B cell (primary cell): ENCODE measurements at places on chromosomes 7 and 10. TPM values are rescaled to one million over a fixed set of nuclear protein-coding genes. Genes with fewer than 3 reads are reported as not detected.

DNA sequence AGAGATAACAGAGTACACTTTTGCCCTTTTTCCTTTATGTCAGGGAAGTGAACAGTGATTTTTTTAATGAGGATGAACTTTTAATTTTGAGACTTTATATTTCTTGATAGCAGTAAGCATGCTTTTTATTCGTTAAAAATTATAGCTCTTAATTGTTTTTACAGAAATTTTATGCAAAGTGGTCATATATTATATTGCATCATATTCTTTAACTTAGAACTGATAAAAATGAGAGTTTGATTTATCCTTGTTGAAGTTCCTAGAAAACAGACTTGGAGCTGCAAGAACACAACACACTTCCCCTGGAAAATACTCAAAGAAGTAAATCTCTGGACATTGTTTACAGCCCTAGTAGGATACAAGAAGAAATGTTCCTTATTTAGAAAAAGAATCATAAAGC lies 21.2 kb upstream of the MINDY3 start:
- no peaks in the 10 kb centered on the region for H3K27me3 ChIP-seq
- H3K36me3 ChIP-seq = no peaks in the 10 kb centered on the region
- H3K4me3 ChIP-seq = no peak overlapping the region
- H3K27ac ChIP-seq = no peak overlapping the region

GRCh38 chr7:44636041-44636584 lies 29.7 kb downstream of the OGDH start:
- H3K4me3 ChIP-seq = no peak overlapping the region
- DNase-seq = no peak
- peaks cover 72% of the 10 kb centered on the region for H3K4me1 ChIP-seq
- no peaks in the 10 kb centered on the region for H3K27me3 ChIP-seq
- no peaks in the 10 kb centered on the region for H3K36me3 ChIP-seq
- H3K27ac ChIP-seq = peak overlapping the region; percentile 93

DNA sequence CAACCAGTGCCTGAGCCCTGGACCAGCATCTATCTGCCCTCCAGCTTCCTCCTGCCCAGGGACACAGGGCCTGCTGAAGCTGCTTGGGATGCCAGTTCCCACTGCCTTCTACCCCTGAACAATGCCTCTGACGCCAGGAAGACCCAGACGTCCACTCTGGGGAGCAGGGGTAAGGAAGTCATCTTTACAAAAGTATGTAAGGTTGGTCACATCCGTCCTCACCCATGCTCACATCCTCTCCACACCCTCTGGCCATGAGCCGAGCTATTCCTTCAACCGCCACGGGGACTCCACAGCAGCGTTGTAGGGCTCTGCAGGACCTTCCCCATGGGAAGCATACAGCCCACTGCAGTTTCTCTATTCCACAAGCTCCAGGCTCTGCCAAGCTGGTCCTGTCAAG lies 58.5 kb downstream of the CLRN3 start:
- DNase-seq = no peak
- H3K27ac ChIP-seq = no peak overlapping the region
- no peaks in the 10 kb centered on the region for H3K27me3 ChIP-seq

- H3K36me3 ChIP-seq = no peaks in the 10 kb centered on the region
- H3K27ac ChIP-seq = no peak overlapping the region
- peak; percentile 34 for DNase-seq
- H3K4me1 ChIP-seq = peaks cover 3% of the 10 kb centered on the region
- peaks cover 6% of the 10 kb centered on the region for H3K27me3 ChIP-seq
- no peak overlapping the region for H3K4me3 ChIP-seq
These were observed 170.5 kb downstream of the SEPTIN7 start for GRCh38 chr7:35971133-35971891.

GRCh38 chr7:134359787-134360432 lies 43.2 kb upstream of the SLC35B4 start:
- H3K27me3 ChIP-seq = no peaks in the 10 kb centered on the region
- H3K36me3 ChIP-seq = no peaks in the 10 kb centered on the region
- no peak overlapping the region for H3K27ac ChIP-seq

- no peaks in the 10 kb centered on the region for H3K27me3 ChIP-seq
- H3K27ac ChIP-seq = no peak overlapping the region
- DNase-seq = no peak
- H3K4me3 ChIP-seq = no peak overlapping the region
These were observed 181.6 kb downstream of the PHTF2 start for GRCh38 chr7:77980087-77980713.

DNA sequence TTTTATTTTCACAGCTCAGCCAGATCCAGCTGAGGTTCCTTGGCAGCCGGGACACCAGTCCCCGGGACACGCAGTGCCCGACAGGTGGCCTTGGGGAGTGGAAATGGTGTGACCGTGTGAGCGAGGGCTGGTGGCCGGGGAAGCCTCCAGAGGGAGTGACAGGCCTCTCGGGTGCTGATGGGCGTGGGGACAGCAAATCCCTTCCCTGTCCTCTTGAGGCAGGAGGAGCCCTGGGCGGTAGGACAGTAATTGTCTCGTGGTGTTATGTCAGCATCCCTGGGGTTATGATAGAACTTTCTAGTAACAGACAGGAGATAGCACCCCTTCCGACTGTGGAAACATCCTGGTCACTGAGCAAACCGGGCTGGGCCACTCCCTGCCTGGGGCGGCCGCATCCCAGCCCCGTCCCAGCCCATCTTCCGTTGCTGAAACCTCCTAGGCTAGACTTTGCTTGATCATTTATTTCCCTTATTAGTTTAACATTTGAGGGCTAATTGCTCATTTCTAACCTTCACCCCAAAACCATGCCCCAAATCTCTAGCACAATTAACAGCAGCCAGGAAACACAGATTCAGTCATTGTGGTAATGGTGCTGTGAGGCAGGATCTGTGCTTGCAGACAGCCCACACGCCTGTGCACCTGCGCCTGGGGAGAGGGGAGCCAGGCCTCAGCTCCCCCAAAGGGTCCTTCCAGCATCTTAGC lies 63.3 kb downstream of the ELFN1 start:
- no peak for DNase-seq
- no peak overlapping the region for H3K4me3 ChIP-seq
- H3K36me3 ChIP-seq = no peaks in the 10 kb centered on the region
- peaks cover 2% of the 10 kb centered on the region for H3K4me1 ChIP-seq

DNA sequence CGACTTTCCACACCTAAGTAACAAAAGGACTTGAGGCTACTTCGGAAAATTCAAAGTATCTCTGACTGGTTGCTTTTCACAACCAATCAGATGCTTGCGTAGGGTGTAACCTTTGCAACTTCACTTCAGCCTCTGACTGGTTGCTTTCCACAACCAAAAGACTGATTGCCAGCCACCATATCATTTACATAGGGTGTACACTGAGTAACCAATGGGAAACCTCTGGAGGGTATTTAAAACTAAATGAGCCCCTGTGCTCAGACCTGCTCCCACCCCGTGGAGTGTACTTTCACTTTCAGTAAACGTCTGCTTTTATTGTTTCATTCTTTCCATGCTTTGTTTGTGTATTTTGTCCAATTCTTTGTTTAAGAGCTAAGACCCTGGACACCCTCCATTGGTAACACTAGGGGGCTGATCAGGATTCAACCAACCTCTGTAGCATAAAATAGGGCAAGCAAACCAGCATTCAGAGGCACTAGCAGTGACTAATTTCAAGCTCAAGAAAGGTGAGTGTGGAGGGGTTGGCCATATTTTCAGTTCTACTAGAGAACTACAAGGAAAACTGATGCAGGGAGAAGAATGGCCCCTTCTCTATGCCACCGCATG lies 390.8 kb downstream of the POM121L12 start:
- DNase-seq = no peak
- no peak overlapping the region for H3K4me3 ChIP-seq
- H3K36me3 ChIP-seq = no peaks in the 10 kb centered on the region
- H3K27ac ChIP-seq = no peak overlapping the region
- no peaks in the 10 kb centered on the region for H3K27me3 ChIP-seq

DNA sequence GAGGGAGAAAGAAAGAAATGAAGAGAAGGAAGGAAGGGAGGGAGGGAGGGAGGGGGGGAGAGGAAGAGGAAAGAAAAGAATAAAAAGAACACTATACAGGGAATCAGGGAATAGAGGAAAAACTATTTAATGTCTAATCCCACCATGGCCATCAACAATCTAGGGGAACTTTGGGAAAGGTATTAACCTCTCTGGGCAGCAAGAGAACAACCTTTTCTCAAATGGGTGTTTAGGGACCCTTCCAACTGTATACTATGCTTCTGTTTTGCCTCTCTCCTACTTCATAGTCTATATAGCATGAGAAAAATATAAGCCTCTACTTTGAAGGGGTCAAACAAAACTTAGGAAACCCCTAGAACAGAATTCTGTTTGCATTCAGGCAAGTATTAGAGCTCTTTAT lies 54.5 kb downstream of the CHCHD3 start:
- no peak overlapping the region for H3K4me3 ChIP-seq
- H3K27ac ChIP-seq = no peak overlapping the region
- no peak for DNase-seq
- H3K4me1 ChIP-seq = peaks cover 4% of the 10 kb centered on the region

DNA sequence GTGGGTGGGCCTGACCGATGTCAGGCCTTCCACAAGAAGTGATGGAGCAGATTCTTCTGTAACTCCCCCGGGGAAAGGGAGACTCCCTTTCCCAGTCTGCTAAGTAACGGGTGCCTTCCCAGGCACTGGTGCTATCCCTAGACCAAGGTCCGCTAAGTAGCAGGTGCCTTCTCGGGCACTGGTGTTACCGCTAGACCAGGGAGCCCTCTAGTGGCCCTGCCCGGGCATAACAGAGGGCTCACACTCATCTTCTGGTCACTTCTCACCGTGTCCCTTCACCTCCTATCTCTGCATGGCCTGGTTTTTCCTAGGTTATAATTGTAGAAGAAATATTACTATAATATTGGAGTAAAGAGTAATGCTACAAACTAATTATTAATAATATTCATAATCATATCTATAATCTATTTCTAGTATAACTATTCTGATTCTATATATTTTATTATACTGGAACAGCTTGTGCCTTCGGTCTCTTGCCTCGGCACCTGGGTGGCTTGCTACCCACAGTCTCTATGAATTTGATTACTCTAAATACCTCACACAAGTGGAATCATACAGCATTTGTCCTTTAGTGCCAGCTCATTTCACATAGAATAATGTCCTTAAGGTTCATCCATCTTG lies 1378.7 kb downstream of the XPNPEP1 start:
- DNase-seq = peak; percentile 58
- H3K4me3 ChIP-seq = no peak overlapping the region
- H3K4me1 ChIP-seq = no peaks in the 10 kb centered on the region
- no peak overlapping the region for H3K27ac ChIP-seq
- no peaks in the 10 kb centered on the region for H3K27me3 ChIP-seq

DNA sequence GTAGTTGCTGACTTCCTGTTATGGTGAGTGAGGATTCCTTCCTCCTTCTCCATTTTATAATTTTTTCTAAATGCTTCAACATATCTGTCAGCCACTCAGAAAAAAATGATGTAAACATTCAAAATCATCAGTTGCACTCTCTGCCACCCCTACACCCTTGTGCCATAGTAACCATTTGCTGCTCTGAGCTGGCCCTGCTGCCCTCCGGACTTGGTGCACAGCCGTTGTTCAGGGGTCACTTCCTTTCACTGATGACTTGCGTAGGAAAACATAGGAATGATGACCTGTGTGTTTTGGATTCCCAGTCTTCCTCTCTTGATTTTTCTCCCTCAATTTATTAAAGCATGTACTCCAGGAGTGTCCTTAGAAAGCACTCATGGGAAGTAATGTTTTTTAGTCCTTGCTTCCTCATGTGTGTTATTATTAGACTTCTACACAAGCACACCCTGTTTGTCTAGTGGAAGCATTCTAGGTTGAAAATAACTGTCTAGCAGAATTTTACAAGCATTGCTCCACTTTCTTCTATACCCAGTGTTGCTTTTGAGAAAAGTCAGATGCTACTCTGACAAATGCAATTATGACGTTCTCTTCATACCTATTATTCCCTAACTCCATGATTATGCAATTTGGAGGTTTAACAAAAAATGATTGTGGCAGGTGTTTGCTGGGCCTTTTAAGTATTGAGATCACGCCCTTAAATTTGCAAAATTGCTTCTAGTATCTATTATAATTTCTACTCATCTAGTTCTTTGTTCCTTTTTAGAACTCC lies 62.6 kb upstream of the MTPN start:
- no peak overlapping the region for H3K4me3 ChIP-seq
- H3K27ac ChIP-seq = no peak overlapping the region
- DNase-seq = no peak
- H3K27me3 ChIP-seq = no peaks in the 10 kb centered on the region

- peaks cover 9% of the 10 kb centered on the region for H3K27me3 ChIP-seq
- H3K4me3 ChIP-seq = no peak overlapping the region
- DNase-seq = no peak
These were observed 3.1 kb downstream of the FZD1 start for GRCh38 chr7:91267171-91267955.

DNA sequence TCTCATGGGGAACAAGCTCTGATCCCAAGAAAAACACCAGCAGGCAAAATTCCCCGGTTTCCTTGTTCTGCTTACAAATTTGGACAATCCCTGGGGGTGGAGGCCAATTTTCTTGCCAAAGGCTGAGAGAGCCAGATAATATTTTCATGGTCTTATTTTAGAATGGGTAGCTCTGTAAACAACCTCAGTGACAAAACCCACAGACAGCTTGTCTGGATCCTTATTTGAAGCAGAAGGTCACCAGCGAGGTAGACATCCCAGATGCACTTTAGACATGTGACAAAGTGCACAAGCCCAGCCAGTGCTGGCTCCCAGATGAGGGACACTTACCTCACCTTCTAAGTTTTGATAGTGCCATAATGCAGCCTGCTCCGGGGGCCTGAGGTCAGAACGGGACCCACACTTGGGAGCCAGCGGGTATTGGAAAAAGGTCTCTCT lies 102.6 kb upstream of the DDC start:
- H3K27ac ChIP-seq = no peak overlapping the region
- H3K27me3 ChIP-seq = no peaks in the 10 kb centered on the region
- no peak overlapping the region for H3K4me3 ChIP-seq
- peaks cover under 1% of the 10 kb centered on the region for H3K4me1 ChIP-seq

The GGCT gene
- total RNA-seq = 12.5 and 12.6 TPM in 2 replicates

The CREB5 gene
- 0.05 and 0.39 TPM in 2 replicates for total RNA-seq

The MRC1 gene
- total RNA-seq = 0.12 and 0.44 TPM in 2 replicates

The GHRHR gene
- not detected in 2 replicates for total RNA-seq

The NRCAM gene
- total RNA-seq = 3.6 and 4.6 TPM in 2 replicates

The LOXL4 gene
- not detected in 2 replicates for total RNA-seq

The CXCL12 gene
- not detected in 2 replicates for total RNA-seq

The LIMK1 gene
- 63.8 and 70.8 TPM in 2 replicates for total RNA-seq

The AGBL3 gene
- 10.9 and 11.1 TPM in 2 replicates for total RNA-seq

The ZPBP gene
- not detected in 2 replicates for total RNA-seq
